Activated CD4-positive, alpha-beta T cell treated with anti-CD3 and anti-CD28 coated beads, Interleukin-2, amount 10 ng/mL, durations not matched to agents 7 days and 5 days (primary cell): ENCODE measurements at places on chromosomes 11 and 22. TPM values are rescaled to one million over a fixed set of nuclear protein-coding genes. Genes with fewer than 3 reads are reported as not detected.
A peak's percentile ranks its signal among the peaks of the same experiment; 100 is the strongest.

FOLR2 gene
- not detected for total RNA-seq

DNA sequence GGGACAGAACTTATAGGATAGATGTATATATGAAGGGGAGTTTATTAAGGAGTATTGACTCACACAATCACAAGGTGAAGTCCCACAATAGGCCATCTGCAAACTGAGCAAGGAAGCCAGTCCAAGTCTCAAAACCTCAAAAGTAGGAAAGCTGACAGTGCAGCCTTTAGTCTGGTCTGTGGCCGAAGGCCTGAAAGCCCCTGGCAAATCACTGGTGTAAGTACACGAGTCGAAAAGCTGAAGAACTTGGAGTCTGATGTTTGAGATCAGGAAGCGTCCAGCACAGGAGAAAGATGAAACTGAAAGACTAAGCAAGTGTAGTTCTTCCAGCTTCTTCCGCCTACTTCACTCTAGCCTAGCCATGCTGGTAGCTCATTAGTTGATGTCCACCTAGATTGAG lies 799.6 kb upstream of the ARHGAP42 start:
- no peaks in the 10 kb centered on the region for H3K36me3 ChIP-seq
- no peak overlapping the region for H3K4me3 ChIP-seq
- no peak for DNase-seq
- H3K27me3 ChIP-seq = no peaks in the 10 kb centered on the region
- no peak overlapping the region for H3K27ac ChIP-seq
- H3K4me1 ChIP-seq = no peaks in the 10 kb centered on the region

DNA sequence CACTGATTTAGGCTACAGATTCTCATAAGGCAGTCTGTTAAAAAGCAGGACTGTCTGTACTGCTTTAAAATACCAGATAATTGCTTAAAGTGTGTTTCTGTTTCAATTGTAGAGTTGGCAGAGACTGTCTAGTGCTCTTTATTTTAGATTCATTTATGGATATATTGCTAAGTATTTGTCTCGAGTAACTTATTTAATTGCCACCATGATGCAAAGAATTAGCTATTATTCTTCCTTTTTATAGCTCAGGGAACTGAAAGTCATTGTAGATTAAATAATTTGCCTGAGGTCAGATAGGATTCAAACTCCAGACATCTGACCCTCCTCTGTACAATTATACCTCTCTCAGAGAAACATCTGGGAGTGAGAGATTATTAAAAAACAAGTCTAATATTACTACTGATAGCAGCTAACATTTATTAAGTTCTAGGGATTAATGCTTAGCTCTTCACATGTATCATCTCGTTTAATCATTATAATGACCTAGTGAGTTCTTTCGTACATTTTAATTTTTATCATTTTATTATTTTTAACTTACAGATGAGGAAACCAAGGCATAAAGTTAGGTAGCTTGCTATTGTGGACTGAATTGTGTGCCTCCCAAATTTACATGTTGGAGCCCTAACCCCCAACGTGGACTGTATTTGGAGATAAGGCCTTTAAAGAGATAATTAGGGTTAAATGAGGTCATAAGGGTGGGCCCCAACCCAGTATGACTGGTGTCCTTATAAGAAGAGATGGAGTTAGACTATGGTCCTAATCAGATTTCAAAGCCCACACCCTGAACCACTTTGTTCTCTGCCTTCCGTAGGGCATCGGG lies 19.7 kb upstream of the RAG2 start:
- H3K4me1 ChIP-seq = peaks cover 2% of the 10 kb centered on the region
- H3K36me3 ChIP-seq = no peaks in the 10 kb centered on the region
- no peak for DNase-seq

DNA sequence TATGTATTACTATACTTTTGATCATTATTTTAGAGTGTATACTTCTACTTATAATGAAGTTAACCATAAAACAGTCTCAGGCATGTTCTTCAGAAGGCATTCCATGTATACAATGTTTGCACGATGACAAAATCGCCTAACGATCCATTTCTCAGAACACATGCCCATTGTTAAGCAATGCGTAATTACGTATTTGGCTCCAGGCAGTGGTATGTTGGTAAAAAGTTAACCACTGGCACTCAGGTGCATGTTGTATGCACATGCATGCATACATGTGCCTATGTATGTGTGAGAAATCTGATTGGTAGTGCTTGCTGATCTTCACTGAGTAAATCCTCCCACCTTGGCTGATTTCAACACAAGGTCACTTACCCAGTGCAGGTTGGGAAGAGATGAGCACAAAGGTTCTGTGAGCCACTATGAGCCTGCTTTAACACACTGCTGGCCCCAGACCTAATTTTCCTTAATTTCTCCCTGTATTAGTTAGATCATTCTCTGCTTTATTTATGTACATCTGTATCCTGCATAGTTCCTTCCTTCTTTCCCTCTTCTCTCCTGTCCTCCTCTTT lies 164.6 kb downstream of the ARHGAP42 start:
- DNase-seq = no peak
- no peak overlapping the region for H3K4me3 ChIP-seq
- H3K36me3 ChIP-seq = no peaks in the 10 kb centered on the region
- H3K27me3 ChIP-seq = no peaks in the 10 kb centered on the region
- H3K27ac ChIP-seq = no peak overlapping the region
- H3K4me1 ChIP-seq = no peaks in the 10 kb centered on the region

- peak; percentile 47 for DNase-seq
- peaks cover 5% of the 10 kb centered on the region for H3K36me3 ChIP-seq
- H3K27ac ChIP-seq = peak overlapping the region; percentile 63
- peaks cover 38% of the 10 kb centered on the region for H3K4me1 ChIP-seq
- no peak overlapping the region for H3K4me3 ChIP-seq
- H3K27me3 ChIP-seq = no peaks in the 10 kb centered on the region
Observed at GRCh38 chr11:75270896-75271418, 30.4 kb downstream of the TPBGL start.

- H3K4me1 ChIP-seq = peaks cover 40% of the 10 kb centered on the region
- H3K27ac ChIP-seq = peak overlapping the region; percentile 48
- H3K36me3 ChIP-seq = no peaks in the 10 kb centered on the region
- H3K4me3 ChIP-seq = no peak overlapping the region
Observed at GRCh38 chr11:9017773-9018172, 14.0 kb upstream of the NRIP3 start.
